ENCODE measurements at places on chromosomes 4 and X.

GRCh38 chr4:19329631-19330030 is 922.1 kb upstream of the SLIT2 start:
- DNase-seq = no peak

DNA sequence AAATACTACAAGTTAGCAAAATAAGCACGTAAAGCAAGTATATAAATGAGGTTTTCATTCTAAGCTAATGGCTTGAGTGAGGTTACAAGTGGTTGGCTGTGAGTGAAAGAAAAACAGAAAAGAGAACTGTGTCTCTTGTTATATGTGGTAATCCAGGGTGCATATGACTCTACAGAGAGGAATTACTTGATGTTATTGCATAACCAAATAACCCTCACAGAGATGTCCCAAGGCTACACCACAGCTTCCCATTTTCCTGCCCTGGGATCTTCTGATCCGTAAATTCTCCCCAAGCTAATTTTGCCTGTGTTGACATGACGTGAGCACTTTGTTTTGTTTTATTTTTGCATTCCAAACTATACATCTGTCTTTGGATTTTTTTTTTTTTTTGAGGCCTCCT is 470.0 kb upstream of the INTU start:
- no peak for DNase-seq

GRCh38 chr4:13907255-13907751 is 279.8 kb upstream of the BOD1L1 start:
- DNase-seq = no peak

DNA sequence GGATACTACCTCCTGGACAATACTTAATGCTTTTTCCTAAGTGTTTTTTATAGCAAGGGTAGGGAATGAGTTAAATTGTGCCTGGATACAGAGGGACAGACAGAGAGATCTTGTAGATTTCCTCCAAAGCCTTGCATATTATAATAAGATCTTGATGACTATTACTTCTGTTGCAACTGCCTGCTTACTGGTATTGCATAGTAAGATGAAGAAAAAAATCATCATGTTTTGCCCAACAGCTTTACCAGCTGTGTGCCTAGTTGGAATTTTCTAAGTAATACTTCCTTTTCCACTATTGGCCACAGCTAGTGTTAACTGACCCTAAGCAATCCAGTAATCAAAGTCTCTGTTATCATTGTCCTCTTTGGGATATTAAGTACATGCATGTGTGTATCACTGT is 139.0 kb downstream of the DCK start:
- no peak for DNase-seq

DNA sequence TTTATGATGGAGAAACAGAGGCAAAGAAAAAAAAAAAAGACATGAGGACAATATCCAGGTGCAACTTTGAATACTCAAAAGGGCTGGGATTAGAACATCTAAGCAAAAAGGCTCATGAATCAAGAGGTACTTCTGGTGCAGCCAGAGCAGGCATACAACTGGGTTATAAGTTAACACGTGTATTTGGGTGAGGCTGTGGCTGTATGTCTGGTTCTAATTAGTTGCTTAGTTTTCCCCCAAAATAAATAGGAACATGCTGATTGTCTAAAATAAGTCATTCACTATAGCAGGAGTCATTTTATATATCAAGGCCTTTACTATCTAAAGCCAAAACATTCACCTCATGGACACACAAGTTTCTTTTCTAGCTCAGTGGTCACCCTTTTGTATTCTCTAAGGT is 20.2 kb downstream of the NHS start:
- no peak for DNase-seq

- no peak for DNase-seq
Measured at GRCh38 chrX:38087594-38087993, 81.2 kb downstream of the SYTL5 start.

- DNase-seq = no peak
Measured at GRCh38 chr4:98728433-98728832, 70.0 kb upstream of the TSPAN5 start.

- no peak for DNase-seq
Measured at GRCh38 chrX:122188751-122189150, 995.3 kb upstream of the GRIA3 start.

DNA sequence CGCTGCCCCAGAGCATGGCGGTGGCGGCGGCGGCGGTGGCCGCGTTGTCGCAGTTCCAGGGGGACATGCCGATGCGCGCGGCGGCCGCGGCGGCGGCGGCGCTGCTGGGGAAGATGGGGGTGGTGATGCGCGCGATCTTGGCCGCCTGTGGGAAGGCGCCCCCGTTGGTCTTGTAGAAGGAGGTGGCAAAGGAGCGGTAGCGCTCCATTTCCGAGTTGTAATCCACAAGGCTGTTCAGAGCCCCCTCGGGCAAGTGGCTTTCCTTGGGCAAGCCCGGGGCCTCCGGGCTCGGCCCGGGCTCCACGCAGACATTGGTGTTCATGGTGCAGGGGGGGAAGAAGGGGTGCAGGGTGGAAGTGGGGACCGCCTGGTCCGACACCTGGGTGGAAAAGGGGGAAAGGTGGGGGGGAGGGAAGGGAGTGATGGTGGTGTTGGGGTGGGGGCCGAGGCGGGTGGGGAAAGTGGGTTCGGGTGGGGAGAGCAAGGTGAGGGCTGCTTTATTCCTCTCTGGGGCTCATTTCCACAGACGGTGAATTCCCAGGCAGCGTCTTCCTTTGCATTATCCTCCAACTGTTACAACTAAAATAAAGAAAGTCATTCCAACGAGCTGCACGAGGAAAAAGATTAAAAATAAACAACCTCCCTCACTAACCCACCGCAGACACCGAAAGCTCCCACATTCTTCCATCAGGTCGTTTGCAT is 3.1 kb downstream of the CXXC4 start:
- no peak for DNase-seq

DNA sequence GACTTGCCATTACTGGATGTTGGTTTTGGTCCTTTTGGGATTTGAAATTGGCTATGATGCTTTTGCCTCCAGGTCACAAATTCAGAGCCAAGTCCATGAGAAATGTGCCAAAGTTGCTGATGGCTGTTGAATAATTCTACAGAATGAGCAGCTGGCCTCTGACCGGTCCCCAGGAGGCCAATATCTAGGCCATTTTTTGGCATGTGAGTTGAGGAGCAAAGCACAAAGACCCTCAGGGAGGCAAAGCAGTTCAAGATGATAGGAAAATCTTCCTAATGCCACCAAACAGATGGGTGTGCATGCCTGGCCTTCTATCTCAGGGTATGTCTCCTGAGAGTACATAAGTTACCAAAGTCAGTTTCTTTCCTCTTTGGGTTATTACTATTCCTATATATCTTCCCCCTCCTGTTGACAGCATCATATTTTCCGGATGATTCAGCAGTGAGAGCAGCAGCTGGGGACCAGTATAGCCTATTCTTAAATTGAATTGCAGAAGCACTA is 44.4 kb downstream of the SEL1L3 start:
- DNase-seq = no peak

DNA sequence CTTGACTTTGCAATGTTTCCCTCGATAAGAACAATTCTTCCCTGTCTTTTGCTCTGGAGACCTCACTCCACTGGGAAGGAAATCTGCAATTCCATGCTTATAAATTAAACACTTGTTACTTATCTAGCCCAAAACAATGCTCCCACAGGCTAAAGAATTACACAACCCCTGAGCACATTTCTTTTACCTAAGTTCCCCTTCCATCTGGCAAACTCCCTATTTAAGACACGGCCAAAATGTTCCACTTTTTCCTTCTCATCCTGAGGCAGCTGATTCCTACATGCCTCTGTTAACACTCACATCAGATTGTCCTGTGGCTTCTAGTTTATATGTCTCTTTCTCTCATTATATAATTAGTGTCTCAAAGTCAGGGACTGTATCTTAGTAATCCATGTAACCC is 211.7 kb downstream of the COX18 start:
- DNase-seq = no peak

GRCh38 chr4:38681281-38681991 is 17.4 kb downstream of the KLF3 start:
- no peak for DNase-seq

- no peak for DNase-seq
Measured at GRCh38 chrX:71996826-71997225, 86.2 kb downstream of the NHSL2 start.

GRCh38 chrX:46637938-46638337 is 64.4 kb downstream of the CHST7 start:
- DNase-seq = no peak

DNA sequence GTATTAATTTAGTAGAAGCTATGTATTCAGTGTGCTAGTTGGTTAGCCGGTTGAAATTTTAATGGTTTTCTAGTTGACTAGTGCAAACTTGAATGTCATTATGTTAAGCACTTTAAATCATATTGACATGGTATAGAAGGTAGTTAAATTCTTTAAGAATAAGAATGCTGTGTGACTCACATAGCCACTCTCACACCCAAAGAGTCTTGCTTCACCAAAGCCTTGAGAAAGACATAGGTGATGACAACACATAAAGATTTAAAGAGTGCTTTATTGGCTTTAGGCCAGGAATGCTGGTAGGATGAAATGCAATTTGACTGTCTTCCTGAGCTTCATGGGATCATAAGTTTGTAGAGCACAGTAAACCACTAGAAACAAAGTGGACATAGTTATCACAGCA is 85.3 kb downstream of the DCAF8L2 start:
- DNase-seq = no peak

Measured in stimulated activated CD8-positive, alpha-beta memory T cell treated with anti-CD3 and anti-CD28 coated beads, Interleukin-12 subunit alpha, Interleukin-12 subunit beta, amount 100 ng/mL, for 4 hours (primary cell).